ENCODE measurements at places on chromosomes 7 and 10. TPM values are rescaled to one million over a fixed set of nuclear protein-coding genes. Genes with fewer than 3 reads are reported as not detected.

DNA sequence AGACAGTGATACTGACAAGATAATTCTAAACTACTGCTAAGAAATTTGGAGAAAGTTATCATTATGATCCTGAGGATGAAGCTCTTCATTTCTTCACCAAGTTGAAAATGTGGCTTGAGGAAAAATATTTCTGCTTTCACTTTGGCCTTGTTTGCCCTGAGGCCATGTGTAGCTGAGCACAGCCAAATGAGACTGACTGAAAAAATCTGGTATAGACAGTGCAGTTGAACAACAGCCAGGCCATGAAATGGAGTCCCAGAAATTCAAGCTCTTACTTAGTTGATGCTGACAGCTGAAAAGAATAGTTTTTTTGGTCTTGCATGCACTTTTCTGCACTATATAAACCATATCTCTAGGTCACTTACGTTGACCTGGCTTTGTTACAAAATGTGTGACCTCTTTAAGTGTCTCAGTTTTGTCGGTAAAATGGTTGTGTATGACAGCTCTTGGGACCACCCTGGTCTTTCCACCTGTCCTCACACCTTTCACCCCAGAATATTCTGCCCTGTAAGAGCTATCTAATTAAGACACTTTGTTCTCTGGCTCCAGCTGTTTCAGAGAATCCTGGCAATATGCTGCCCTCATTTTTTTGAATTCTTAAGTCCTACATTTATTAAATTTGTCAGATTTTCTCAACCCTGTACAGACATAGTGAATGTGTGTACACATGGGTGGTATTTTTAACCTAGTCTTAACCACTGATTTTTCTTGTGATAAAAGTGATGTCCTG, 91.3 kb downstream of the CD36 start:
- H3K27ac ChIP-seq: no peak overlapping the region

GRCh38 chr10:79148452-79149344, 79.9 kb downstream of the ZMIZ1 start:
- peaks cover 72% of the 10 kb centered on the region for H3K4me1 ChIP-seq
- DNase-seq: peak; percentile 72
- no peaks in the 10 kb centered on the region for H3K36me3 ChIP-seq
- H3K4me3 ChIP-seq: no peak overlapping the region

- H3K27ac ChIP-seq: no peak overlapping the region
- H3K4me1 ChIP-seq: peaks cover 7% of the 10 kb centered on the region
- H3K36me3 ChIP-seq: no peaks in the 10 kb centered on the region
- DNase-seq: no peak
- no peaks in the 10 kb centered on the region for H3K27me3 ChIP-seq
Measured at GRCh38 chr10:4129866-4130477, 345.0 kb upstream of the KLF6 start.

DNA sequence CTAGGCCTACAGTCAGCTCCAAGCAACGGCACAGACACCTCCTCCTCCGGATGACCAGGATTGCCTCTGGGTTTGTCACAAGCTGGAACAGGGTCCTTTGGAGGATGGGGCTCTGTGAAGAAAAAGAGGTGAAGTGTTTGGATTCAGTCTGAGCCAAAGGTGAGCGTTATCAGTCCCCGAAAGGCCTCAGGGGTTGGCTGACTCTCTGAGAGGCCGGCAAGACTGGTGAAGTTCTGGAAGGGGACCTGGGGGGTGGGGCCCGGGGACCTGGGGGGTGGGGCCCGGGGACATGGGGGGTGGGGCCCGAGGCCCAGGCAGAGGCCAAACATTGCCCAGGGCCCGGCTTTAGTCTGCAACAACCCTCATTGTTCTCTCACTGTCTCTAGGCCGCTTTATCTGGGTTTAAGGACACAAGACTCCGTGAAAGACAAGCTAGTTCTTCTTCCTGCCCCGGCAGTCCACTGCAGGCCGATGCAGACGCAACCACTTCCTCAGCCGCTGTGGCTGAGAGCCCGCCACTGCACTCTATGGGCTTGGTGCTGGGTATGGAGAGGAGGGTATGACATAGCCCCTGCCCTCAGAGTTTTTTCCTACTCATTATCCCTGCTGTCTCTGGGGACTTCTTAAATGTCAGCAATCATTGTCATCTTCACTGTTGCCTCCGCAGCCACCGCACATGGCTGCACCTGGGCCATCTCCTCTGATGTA, 27.4 kb upstream of the PSAP start:
- H3K36me3 ChIP-seq: no peaks in the 10 kb centered on the region
- no peak overlapping the region for H3K27ac ChIP-seq
- no peak overlapping the region for H3K4me3 ChIP-seq
- H3K27me3 ChIP-seq: no peaks in the 10 kb centered on the region

GRCh38 chr10:112973046-112973445, 23.0 kb downstream of the TCF7L2 start:
- no peak for DNase-seq
- no peak overlapping the region for H3K4me3 ChIP-seq
- no peaks in the 10 kb centered on the region for H3K36me3 ChIP-seq
- no peaks in the 10 kb centered on the region for H3K27me3 ChIP-seq
- H3K4me1 ChIP-seq: peaks cover 7% of the 10 kb centered on the region
- H3K27ac ChIP-seq: no peak overlapping the region

DNA sequence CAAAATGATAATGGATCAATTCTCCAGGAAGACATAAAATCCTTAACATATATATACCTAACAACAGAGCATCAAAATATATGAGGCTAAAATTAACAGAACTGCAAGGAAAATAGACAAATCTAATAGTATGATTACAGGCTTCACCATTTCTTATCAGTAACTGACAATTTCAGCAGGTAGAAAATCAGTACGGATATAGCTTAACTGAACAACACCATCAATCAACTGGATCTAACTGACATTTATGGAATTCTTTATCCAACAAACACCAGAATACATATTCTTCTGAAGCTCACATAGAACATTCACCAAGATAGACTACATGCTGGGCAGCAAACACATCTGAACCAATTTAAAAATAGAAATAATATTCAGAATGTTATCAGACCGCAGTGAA, 121.1 kb upstream of the CDC14C start:
- no peak overlapping the region for H3K27ac ChIP-seq
- no peaks in the 10 kb centered on the region for H3K27me3 ChIP-seq
- DNase-seq: no peak
- no peaks in the 10 kb centered on the region for H3K36me3 ChIP-seq
- no peak overlapping the region for H3K4me3 ChIP-seq

DNA sequence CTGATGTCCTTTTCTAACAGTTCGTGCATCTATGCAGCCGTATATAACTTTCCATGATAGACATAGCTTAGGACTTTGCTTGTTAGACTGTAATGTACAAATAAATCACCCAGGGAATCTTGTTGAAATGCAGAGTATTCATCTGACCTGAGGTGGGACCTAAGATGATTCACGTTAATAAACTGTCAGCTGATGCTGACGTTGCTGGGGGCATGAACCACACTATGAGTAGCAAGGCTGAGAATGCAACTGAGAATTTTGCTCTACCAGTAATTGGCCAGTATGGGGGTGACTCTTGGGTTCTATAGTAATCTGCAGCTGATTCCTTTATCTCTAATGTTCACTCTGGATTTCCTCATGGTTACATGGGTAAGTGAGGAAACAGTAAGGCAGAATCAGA, 130.1 kb upstream of the MALRD1 start:
- no peaks in the 10 kb centered on the region for H3K36me3 ChIP-seq
- no peak overlapping the region for H3K27ac ChIP-seq
- DNase-seq: no peak
- no peak overlapping the region for H3K4me3 ChIP-seq
- H3K4me1 ChIP-seq: no peaks in the 10 kb centered on the region
- no peaks in the 10 kb centered on the region for H3K27me3 ChIP-seq

DNA sequence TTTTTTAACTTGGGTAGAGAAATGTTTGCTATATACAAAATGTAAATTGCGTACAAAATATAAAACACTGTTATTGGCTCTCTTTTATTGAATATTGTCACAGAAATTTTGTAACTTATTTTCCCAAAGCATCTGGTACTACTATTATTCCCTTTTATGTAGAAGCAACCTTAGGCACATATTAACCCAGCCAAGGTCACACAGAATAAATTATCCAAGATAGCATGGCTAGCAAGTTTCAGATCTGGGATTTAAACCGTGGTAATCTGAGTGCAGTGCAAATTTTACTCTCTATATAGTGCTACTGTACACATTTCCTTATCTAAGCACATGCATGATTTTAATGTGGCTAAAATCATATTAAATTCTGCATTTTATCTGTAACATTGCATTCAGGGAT, 1190.5 kb upstream of the LRRTM3 start:
- DNase-seq: no peak
- H3K4me3 ChIP-seq: no peak overlapping the region
- H3K4me1 ChIP-seq: no peaks in the 10 kb centered on the region
- no peaks in the 10 kb centered on the region for H3K36me3 ChIP-seq
- no peaks in the 10 kb centered on the region for H3K27me3 ChIP-seq

- peaks cover 6% of the 10 kb centered on the region for H3K4me1 ChIP-seq
- no peak overlapping the region for H3K27ac ChIP-seq
- DNase-seq: peak; percentile 64
- no peaks in the 10 kb centered on the region for H3K27me3 ChIP-seq
- no peak overlapping the region for H3K4me3 ChIP-seq
Measured at GRCh38 chr10:14074062-14074884, 256.5 kb downstream of the FRMD4A start.

- H3K36me3 ChIP-seq: no peaks in the 10 kb centered on the region
- no peaks in the 10 kb centered on the region for H3K4me1 ChIP-seq
- H3K27me3 ChIP-seq: no peaks in the 10 kb centered on the region
Measured at GRCh38 chr10:113326160-113327111, 226.4 kb upstream of the HABP2 start.

GRCh38 chr10:51204066-51204465, 129.8 kb downstream of the PRKG1 start:
- H3K27ac ChIP-seq: no peak overlapping the region
- no peaks in the 10 kb centered on the region for H3K27me3 ChIP-seq
- no peak overlapping the region for H3K4me3 ChIP-seq

GRCh38 chr10:36888925-36889573, 236.3 kb upstream of the ANKRD30A start:
- peak; percentile 13 for DNase-seq
- no peak overlapping the region for H3K27ac ChIP-seq
- no peaks in the 10 kb centered on the region for H3K4me1 ChIP-seq
- H3K27me3 ChIP-seq: no peaks in the 10 kb centered on the region
- no peaks in the 10 kb centered on the region for H3K36me3 ChIP-seq

DNA sequence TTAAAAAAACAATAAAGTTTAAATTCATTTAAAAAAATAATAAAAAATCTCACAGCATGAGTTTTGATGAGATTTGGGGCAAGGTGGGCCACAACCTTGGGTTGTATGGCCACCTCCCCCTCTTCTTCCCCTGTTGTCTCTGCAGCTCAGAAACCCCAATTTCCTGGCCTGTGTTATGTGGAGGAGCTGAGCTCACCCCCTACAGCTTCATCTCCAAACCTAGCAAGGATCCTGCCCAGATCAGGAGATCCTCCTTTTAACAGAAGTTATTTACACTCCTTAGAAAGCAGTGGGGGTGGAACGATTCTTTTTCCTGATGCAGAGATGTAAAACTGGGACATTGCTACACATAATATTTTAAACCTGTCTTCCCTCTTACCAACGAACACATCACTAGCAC, 6.9 kb upstream of the SH2D4B start:
- H3K27me3 ChIP-seq: no peaks in the 10 kb centered on the region
- no peak for DNase-seq
- H3K4me3 ChIP-seq: no peak overlapping the region
- H3K27ac ChIP-seq: no peak overlapping the region

DNA sequence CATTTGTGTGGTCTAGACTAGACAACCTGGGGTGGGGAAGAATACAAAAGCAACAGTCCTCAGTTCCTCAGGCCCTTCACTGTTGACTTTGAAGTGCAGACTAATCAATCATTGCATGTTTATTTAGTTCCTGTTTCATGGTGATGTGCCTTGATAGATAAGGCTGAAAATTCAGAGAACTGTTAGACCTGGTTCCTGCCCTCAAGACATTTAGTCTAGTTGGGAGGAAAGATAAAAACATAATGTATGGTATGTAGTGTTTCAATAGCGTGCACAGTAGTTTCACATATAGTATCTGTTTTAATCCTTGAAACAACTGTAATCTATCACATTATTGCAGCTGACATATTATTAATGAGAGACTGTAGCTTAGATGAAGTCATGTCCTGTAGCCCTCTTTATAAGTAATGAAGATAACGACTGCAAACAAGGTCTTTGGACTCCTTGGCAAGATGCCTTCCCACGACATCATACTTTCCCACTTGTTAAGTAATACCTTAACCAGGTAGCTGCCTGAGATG, 124.0 kb downstream of the CELF2 start:
- peak; percentile 75 for DNase-seq
- no peaks in the 10 kb centered on the region for H3K36me3 ChIP-seq
- H3K4me1 ChIP-seq: peaks cover 38% of the 10 kb centered on the region

GRCh38 chr10:13617116-13617515, 30.4 kb downstream of the PRPF18 start:
- no peak overlapping the region for H3K4me3 ChIP-seq
- no peak for DNase-seq
- H3K4me1 ChIP-seq: no peaks in the 10 kb centered on the region

DNA sequence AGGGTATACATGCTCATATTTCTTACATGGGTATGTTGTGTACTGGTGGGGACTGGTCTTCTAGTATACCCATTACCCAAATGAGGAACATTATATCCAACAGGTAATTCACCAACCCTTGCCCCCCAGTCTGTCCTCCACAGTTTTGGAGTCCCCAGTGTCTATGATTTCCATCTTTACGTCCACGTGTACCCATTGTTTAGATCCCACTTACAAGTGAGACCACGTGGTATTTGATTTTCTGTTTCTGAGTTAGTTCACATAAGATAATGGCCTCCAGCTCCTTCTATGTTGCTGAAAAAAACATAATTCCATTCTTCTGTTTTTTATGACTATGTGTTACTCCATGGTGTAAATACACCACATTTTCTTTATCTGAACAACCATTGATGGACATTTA, 49.3 kb upstream of the CYP2C9 start:
- no peak overlapping the region for H3K4me3 ChIP-seq
- no peaks in the 10 kb centered on the region for H3K27me3 ChIP-seq
- H3K27ac ChIP-seq: no peak overlapping the region
- no peak for DNase-seq

- H3K4me3 ChIP-seq: no peak overlapping the region
- H3K27ac ChIP-seq: no peak overlapping the region
- no peaks in the 10 kb centered on the region for H3K36me3 ChIP-seq
Measured at GRCh38 chr7:64639267-64640001, 26.5 kb upstream of the ZNF107 start.

DNA sequence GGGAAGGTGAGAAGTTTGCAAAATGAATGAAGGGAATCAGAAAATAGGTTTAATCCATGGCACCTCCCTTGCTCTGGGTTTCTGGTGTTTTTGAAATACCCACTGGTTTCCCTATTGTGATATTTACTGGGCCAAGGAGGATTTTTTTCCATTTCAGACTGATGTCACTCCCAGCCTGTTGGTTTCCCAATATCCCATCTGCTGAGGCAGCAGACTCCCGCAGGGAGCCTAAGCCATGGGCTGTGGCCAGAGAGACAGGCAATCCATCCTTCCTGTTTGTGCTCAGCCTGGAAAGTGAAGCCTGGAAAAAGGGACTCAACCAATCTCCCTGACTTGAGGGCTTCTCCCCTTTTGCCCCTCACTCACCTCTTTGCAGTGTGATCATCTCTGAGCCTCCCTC, 22.8 kb downstream of the FAM107B start:
- H3K36me3 ChIP-seq: no peaks in the 10 kb centered on the region
- no peak overlapping the region for H3K4me3 ChIP-seq

Gene PRF1
- total RNA-seq: 4.2 TPM

Gene PIK3CG
- 12.2 TPM for total RNA-seq

Gene PPP1R17
- not detected for total RNA-seq

Gene NAT16
- total RNA-seq: not detected

Gene AKR1D1
- not detected for total RNA-seq

All from transverse colon (tissue), 4 donors.